ENCODE measurements at places on chromosomes 1 and 21. TPM values are rescaled to one million over a fixed set of nuclear protein-coding genes. Genes with fewer than 3 reads are reported as not detected.

- DNase-seq, result no peak
These were observed 64.8 kb downstream of the EPHB2 start for GRCh38 chr1:22775478-22775877.

DNA sequence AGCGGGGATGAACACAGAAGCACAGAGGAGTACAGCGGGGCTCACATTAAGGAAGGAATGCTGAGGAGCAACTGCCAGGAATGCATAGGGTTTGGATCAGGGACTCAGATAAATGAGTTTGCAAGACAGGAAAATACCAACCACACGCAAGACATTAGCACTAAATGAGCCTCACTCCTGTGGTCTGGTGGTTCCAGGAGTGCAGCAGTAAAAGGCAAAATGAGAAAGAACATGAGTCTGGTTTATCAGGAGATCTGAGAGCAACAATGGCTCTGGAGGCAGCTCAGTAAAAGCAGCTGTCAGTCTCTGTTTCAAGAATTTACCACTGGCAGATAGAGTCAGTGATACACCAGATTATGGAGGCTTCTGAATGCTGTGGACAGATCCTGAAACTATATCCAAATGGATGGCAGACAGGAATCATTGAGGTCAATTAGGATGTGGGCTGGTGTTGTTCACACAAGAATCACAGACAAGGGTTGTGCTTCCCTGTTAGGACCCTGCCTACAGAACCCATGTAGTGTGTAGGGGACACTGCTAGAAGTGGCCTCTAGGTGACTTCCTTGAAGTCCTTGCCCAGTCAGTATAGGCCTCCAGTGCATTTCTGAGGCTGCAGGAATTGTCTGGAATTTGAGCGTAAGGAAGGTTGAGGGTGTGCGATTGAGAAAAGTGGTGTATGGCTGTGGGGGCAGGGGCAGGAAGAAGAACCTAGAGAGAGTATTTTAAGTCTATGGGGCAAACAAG is 50.3 kb downstream of the CASQ2 start:
- no peak for DNase-seq

DNA sequence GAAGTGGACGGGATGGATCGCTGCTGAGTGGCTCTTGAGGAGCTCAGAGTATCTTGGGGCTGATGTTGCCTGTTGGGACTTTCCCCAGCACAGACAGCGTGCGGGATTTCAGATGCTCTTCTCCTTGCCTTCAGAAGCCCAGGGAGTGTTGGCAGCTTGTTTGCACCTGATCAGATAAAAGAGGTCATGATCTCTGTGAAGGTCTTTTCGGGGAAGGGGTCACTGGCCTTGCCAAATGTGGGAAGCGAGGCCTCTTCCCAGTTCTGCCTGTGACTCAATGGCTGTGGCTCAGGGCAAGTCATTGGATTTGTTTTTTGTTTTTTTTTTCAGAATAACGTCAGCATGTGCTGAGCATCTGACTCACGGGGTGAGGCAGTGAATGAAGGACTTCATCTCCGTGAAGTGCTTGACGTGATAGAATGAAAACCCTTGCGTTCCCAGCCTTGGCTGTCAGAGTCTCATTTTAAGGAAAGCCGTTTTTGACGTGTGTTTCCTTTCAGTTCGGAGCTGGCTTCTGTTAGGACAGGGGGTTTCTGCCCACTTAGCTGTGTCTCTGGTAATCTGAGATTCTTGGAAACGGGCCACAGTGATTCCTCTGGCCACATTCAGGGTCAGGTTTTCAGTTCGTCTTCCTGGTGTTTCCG is 46.7 kb downstream of the GALNT2 start:
- peak; percentile 81 for DNase-seq

DNA sequence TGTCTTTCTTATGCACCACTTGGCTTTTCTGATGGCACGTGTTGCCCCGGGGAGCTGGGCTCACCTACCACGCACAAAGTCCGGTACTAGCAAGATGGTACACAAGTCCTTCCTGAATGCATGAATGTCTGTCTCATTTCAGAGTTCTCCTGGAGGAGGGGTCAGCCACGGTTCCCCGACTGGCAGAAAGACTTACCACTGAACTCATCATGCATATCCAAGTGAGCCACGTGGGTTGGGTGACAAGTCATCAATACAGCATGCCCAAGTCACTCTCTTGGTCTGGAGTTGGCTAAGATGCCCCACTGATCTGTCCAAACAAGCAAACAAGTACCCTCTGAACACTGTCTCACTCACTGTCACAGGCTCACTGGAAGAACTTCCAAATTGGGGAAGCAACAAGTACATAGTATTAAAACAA is 28.6 kb upstream of the MX1 start:
- no peak for DNase-seq

- no peak for DNase-seq
These were observed 120.0 kb downstream of the PEX14 start for GRCh38 chr1:10594595-10595223.

The CRP gene
- polyA plus RNA-seq, result not detected

The TRABD2B gene
- 8.2 TPM for polyA plus RNA-seq
